ENCODE measurements at places on chromosomes 7 and 10. TPM values are rescaled to one million over a fixed set of nuclear protein-coding genes. Genes with fewer than 3 reads are reported as not detected.
A peak's percentile ranks its signal among the peaks of the same experiment; 100 is the strongest.

The GJD4 gene
- total RNA-seq: not detected

The LIPF gene
- not detected for total RNA-seq

The IKZF1 gene
- total RNA-seq: 24.4 TPM

The OR6V1 gene
- total RNA-seq: not detected

The AGMO gene
- 3.4 TPM for total RNA-seq

The PNLIPRP3 gene
- not detected for total RNA-seq

The DNAJC30 gene
- 7.8 TPM for total RNA-seq

The BTBD16 gene
- total RNA-seq: 1.2 TPM

The PON3 gene
- 0.55 TPM for total RNA-seq

The COL28A1 gene
- 1.6 TPM for total RNA-seq

The CALHM1 gene
- total RNA-seq: not detected

The RRP12 gene
- total RNA-seq: 31.9 TPM

The SLC39A12 gene
- total RNA-seq: 0.27 TPM

The ITIH5 gene
- total RNA-seq: 45.0 TPM

The PRPF18 gene
- 21.0 TPM for total RNA-seq

The PTPRN2 gene
- total RNA-seq: 3.3 TPM

DNA sequence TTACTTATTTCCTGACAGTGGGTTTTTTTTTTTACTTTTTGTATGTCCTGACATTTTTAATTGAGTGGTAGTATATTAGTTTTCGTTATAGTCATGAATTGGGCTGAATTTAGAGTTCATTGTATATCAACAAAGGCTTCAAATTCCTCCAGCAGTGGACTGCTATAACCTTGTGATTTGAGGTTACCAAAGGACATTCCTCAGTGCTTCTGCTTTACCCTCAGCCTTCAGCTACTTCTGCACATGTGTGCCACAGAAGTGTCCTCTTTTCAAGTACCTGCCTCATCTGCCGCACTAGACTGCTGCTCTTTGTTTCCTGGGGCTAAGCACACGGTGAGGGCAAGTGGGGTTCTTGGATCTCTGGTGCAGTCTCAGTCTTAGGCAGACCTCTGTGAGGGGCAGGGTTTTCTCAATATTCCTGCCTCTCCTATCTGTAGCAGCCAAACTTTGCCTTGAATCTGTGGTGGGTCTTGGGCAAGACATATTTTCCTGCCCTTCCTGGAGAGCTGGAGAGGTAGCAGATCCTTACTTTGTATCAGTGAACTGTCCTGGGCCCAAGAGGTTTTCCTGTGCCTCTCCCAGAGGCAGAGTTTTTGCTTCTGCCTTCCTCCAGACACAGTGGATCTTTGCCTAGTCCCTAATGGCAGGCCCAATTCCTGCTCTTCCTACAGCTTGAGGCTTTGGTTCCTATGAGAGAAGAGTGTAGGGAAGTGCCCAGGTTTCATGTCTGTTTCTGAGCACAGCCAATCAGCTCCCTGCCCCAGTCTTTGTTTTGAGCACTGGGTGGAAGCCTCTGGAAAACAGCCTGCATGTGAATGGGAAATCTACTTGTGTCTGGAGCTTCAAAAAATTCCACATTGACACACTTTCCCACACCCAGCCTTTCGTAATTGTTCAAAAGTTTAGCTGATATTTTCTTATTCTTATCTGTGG, 39.0 kb upstream of the STRIP2 start:
- DNase-seq: no peak

DNA sequence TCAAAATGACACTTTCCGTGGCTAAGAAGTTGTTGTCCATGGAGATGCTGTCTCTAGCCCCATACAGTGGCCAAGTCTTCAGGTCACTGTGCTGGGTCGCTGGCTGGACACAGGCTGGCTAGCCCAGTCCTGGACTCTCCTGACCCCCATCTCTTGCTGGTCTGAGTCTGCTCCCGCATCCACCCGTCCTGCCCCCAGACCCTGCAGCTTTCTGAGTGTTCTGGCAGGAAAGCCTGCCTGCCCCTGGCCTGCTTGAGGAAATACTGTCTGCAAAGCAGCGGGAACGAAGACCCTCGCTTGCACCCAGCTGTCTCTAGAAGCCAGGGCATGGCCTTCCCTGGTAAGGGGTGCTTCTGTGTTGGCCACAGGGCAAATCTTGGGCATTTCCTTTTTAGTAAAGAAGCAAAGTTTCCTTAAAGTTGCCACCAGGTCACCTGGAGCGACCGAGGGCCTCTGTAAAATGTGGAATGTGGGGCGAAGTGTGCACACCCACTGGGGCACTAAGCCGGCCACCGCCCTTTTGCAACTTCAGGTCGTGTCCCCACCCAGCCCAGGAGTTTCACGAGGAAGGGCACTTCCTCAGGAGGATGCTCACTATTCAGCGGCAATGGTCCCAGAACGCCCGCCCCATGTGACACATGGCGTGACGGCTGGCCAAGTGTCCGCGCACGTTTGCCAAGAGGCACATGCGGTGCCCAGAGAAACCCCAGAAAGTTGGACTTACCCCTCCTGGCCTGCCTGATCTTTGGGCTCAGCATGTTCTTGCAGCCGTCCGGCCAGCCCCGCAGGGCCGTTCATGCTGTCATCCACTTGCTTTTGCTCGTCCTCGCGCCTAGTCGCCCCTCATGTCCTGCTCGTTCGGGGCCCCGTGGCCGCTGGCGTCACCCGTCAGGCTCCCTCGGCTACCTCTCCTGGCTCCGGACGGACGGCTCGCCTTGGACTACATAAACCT, 558 bp downstream of the ARHGAP22 start:
- DNase-seq: peak; percentile 77

GRCh38 chr7:2872296-2872874, 28.3 kb upstream of the GNA12 start:
- DNase-seq: no peak

GRCh38 chr7:134391223-134391622, 67.7 kb downstream of the AKR1B1 start:
- no peak for DNase-seq

DNA sequence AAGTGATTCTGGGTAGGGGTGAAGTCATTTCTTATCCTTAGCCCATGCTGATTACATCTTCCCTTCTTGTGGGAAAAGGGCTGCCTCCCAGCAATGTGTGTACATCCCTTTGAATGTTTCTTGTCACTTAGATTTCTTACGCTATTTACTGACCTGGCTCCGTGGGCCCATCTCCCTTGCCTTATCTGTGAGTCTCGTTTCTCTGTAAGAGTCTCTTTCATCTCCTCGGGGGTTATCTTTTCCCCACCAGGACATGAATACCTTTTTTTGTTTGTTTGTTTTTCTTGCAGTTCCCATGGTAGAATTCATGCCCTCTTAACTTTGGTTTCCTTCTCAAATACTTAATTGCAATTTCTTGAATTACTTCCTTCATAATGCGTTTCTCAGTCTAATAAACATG, 107.7 kb downstream of the BAMBI start:
- no peak for DNase-seq

DNA sequence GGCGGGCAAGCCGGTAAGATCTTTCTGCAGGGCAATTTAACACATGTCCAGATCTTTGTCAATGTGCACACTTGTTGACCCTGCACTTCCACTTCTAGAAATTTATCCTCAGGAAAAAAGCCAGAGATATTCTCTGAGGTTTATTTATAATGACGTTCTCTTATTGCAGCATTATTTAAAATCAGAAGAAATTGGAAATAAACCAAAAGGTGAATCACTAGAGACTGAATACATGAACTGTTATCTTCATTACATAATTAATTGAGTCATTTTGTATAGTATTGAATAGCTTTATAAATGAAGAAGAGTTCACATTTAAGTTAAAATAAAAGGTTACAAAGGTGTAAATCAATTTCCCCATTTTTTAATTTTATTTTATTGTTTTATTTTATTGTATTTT, 16.3 kb upstream of the SAR1A start:
- no peak for DNase-seq

DNA sequence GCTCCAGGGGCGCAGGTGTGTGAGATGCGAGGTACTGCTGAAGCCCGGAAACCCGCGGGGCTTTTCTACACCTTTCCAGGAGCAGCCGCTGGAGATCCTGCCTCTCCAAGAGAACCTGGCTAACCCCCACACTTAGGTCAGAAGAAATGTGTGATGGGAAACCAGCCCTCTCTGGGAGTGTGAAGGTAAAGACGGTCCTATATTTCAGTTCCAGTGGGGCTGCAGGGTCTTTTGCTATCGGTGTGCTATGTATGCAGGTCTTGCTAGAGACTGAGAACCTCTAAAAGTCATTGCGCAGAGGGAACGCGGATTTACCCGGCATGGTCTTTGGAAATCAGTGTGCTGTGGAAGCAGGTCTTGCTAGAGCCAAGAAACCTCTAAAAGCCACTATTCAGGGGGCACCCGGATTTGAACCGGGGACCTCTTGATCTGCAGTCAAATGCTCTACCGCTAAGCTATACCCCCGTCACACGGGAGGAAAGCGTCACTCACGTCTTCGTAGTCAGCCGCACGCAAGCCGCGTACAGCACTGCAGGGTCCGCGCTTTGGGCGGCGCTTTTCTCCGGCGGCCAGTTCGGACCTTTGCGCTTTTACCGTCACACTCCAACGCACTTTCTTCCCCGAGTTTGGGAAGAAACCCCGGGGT, 46.0 kb downstream of the ZNF777 start:
- DNase-seq: peak; percentile 84

DNA sequence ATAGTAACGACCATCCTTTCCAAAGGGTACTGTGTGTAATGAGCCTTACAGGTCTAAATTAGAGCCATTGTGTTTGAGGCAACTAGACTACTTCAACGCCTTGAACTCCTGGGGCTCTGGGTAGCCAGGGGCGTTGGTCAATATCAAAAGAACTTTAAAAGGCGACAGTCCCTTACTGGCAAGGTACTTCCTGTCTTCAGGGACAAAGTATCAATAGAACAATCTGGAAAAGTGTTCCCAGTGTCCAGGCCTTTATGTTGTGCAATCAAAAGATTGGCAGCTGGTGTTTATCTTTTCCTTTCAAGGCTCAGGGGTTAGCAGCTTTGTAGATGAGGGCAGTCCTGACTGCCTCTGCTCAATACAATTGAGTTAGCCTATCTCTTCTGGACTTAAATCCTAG, 284.3 kb downstream of the PARD3 start:
- DNase-seq: no peak

- DNase-seq: no peak
Measured at GRCh38 chr7:42673951-42674350, 237.9 kb downstream of the C7orf25 start.

DNA sequence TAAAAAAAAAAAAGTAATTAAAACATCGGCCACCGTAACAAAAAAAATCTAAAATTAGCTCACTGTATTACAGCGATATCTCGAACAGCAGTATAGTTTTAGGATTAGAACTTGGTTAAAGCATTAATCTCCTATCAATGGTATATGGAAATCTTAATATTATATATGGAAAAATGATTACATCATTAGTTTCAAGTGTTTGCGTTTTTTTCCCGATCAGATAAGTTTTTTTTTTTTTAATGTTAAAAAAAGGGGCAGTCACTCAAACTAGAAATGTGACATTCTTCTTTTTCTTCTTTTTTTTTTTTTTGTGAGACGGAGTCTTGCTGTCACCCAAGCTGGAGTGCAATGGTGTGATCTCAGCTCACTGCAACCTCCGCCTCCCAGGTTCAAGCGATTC, 7.4 kb downstream of the IDI1 start:
- DNase-seq: no peak

DNA sequence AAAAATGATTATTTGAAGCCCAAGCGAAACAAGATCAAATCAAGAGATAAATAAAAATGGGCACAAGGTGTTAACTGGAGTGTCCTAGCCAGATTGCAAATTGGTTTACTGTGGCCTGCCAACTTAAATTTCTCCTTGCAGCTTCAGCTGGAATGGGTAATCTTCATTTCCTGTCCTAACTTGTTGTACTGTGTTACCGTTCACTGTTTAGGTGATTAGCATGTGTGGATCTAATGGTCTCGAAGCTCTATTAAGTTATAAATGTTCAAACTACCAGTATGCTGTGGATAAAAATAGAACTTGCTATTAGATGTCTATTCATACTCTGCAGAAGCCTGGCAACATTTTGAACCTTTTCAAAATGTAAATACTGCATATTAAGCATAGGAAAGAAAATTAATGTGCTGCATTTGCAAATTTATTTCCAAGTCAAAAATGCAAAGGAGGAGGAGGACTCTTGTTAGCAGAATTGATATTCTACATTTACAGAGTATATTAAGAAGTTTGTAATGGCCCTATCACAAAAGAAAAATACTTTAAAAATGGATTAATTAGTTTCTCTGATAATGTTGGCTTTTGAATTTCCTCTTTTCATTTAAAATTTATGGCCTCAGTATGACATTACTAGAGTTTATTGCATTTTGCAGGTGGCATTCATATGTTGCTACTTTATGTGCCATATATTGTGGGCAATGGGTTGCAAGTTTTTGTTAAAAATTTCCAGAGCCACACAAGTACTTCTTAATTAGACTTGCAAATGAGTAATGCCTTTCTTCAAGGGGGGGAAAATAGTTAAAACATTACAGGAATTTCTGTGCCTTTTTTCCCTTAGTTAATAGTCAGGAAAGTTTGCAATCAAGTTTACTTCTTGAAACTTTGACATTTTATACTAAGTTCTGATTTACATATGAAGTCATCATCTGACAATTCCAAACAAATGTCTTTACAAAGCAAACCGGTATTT, 92.1 kb downstream of the CABCOCO1 start:
- no peak for DNase-seq

GRCh38 chr7:129375141-129375938, 58.9 kb upstream of the STRIP2 start:
- no peak for DNase-seq

GRCh38 chr10:73182568-73182967, 14.6 kb downstream of the FAM149B1 start:
- DNase-seq: no peak

DNA sequence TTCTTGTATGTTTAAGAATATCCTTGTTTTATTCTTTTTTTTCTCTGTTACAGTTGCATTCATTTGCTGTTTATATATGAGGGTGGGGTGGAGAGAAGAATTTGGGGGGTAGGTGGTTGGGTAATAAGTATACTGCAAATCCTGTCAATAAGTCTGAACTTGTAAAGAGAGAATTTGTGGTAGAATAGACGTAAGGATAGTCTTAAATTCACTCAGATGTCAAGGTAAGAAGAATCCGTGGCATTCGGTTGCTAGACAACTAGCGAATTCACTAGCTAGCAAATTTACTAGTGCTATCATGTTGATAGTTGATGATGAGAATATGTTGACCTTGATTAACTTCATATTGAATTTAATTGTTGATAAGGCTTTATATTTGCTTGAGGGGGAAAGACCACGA, 40.7 kb downstream of the RSBN1L start:
- DNase-seq: no peak

- DNase-seq: no peak
Measured at GRCh38 chr10:121999301-121999700, 10.3 kb downstream of the TACC2 start.

DNA sequence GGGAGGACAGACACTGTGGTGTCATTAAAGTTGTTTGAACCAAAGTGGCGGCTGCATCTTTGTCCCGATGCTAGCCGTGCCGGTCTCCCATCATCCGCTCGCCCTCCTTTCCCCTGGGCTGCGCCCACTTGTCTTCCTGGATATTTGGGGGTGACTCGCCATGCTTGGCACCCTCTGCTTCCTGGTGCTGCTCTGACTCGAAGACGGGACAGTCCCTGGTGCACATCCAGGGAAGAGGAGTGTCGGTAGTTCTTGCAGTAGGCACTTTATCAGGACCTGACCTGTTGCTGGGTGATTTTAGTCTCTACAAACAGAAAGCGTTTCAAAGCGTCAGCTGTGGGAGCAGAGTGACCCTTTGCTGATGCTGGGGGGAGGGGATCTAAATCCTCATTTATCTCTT, 68.3 kb upstream of the DNAJB6 start:
- no peak for DNase-seq
